ENCODE measurements at places on chromosomes 5 and 9.

GRCh38 chr5:395921-396530, 47.0 kb upstream of the EXOC3 start:
- DNase-seq = no peak

GRCh38 chr9:98372077-98372836, 116.8 kb upstream of the TBC1D2 start:
- no peak for DNase-seq

DNA sequence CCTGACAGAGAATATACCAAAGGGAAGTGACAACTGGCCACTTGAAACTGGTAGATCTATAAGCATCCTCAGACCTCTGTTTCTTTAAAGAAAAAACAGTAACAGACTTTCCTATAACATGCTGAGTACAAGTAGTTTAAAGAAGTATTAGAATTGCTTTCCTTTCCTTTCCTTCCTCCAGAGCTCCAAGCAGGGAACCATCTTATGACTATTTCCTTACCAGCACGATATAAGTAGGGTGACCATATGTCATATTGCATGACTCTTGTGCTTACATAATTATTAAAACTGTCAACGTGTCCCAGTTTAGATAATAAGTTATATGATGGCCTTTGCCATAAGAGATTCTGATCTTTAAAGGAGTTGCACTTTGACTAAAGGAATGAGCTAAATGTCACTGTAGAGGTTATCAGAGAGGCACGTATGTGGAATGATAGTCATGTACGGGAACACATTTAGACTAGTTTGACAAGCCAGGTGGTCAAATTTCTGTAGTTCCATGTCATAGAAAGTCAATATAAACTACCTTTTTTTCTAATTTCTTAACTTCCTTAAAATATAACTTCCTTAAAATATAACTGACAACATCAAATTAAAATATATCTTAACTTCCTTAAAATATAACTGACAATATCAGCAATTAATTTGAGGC, 212.7 kb upstream of the CD180 start:
- DNase-seq = no peak

GRCh38 chr9:97565262-97565661, 63.8 kb downstream of the TMOD1 start:
- no peak for DNase-seq

DNA sequence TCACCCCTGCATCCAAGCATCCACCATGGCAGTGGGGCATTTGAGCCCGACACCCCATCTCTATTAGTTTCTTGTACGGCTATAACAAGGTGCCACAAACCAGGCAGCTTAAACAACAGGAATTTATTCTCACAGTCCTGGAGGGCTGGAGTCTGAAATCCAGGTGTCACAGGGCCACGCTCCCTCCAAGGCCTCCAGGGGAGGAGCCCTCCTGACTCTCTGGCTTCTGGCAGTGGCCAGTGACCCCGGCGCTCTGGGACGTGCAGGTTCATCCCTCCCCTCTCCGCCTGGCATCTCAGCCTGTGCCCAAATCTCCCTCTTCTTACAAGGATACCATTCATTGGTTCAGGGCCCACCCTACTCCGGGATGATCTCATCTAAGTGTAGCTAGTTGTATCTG, 394.5 kb upstream of the IRX1 start:
- no peak for DNase-seq

DNA sequence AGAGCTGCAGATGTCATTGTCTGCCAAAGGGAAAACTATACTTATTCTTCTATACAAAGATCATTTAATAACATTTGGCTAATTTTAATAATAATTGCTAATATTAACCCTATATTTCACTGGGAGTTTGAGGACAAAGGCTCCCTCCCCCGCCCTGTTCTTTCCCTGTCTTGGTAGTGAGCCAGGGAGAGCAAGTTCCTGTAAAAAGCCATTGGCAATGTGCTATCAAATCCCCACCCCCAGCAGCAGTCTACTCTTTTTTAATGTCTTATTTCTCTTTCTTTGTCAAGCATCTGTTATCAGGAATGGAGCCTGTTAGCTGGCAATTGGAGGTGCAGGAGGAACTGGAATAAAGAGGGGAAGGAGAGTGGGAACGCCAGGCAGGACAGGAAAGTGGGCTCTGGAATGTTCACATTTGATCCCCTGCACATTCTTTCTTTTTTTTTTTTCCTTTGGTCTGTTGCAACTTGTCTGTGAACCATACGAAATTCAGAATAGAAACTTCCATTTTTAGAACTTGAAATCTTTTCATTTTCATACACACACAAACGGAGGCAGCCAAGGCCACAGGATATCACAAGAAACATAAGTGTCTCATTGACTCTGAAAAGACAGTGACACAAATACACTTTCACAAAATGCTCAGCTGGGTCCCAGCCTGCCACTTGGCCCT, 664.8 kb upstream of the ZNF608 start:
- no peak for DNase-seq

- DNase-seq = no peak
Measured at GRCh38 chr9:83154087-83154736, 91.3 kb upstream of the RASEF start.

- no peak for DNase-seq
Measured at GRCh38 chr9:33431420-33431819, 16.0 kb downstream of the AQP3 start.

DNA sequence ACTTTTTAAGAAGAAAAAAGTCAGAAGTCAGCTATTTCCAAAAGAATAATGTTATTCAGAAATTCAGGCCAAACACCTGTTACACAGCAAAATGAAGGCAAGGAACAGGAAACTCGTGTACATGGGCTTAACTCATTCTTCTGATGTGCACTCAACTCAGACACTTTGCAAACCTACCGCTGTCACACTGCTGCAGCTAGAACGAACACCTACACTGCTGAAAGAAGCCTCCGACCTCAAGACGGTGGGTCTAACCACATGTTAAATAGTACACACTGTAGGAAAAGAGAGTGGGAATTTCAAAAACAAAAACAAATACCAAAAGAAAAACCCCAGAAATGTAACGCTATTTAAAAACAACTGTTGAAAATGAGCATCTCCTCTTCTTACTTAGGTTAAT, 384.5 kb downstream of the IRX1 start:
- no peak for DNase-seq

GRCh38 chr5:116032991-116033390, 719 bp downstream of the ARL14EPL start:
- DNase-seq = no peak

GRCh38 chr9:35163413-35163812, 1.6 kb downstream of the UNC13B start:
- no peak for DNase-seq

DNA sequence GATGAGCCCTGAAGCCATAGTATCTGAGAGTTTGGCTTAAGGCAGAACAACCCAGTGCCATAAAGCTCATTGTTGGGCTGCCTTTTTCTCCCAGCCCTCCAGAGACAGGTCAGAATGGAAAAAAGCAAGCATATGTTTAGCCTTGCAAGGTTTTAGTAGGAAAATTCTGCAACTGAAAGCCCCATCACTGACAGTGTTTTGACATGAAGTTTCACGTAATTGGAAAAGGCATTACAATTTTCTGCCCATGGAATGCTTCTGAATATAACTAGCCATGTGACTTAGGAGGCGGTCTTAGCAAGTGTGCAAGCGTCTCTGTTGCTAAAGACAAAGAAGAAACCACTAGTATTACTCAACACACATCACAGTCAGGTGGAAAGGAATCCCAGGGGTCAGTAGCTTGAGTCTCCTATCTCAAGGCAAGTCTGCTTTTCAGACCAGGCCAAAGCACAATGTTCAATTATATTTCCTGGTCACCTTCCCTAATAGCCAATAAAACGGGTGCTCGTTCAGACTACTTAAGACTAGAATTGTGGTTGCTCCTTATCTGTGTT, 117.6 kb downstream of the CARTPT start:
- no peak for DNase-seq

DNA sequence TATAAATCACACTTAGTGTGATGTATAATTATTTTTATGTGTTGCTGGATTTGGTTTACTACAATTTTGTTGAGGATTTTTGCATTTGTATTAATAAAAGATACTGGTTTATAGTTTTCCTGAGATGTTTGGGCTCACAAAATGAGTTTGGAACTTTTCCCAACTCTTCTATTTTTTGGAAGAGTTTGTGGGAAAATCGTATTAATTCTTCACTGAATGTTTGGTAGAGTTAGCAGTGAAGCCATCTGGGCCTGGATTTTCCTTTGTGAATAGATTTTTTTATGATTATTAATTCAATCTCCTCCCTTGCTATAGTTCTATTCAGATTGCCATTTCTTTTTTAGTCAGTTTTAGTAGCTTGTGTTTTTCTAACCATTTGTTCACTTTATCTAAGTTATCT, 201.7 kb upstream of the NFIL3 start:
- DNase-seq = no peak

DNA sequence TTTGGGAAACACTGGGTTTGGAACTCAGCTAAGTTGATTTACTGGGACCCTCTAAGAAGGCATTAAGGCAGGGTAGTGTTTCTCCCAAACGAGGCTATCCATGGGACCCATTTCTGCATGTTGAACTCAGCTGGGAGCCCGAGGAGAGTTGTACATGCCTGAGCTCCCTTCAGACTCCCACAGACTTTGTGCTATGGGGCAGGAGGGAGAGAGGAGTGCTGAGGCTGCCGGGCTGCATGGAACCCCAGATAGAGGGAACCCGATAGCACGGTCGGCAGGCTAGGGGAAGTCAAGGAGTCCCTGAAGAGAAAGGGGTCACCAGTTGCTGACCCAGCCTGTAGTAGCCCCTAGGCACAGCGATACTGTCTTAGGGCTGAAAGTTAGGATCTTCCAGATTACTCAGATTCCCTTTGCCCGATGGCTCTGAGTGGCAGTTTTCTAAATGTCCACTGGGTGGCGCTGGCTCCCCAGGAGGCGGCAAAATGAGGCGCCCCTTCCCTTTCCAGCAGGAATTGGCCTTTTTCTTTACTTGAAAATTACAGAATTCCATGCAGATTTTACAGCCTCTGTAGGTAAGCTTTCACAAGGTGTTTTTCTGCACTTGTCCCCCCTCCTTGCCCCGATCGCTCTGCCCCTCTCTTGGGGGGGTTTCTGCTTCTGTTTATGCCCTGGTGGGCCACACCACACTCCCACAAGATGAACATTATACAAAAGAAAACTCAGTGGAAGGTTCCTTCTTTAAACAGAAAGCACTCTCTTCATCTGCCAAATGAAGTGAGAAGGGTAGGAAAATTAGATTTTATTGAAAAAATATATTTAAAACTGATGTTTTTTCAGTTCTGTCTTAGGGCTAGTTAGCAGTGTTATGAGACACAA, 17.8 kb downstream of the NANS start:
- DNase-seq = peak; percentile 53

DNA sequence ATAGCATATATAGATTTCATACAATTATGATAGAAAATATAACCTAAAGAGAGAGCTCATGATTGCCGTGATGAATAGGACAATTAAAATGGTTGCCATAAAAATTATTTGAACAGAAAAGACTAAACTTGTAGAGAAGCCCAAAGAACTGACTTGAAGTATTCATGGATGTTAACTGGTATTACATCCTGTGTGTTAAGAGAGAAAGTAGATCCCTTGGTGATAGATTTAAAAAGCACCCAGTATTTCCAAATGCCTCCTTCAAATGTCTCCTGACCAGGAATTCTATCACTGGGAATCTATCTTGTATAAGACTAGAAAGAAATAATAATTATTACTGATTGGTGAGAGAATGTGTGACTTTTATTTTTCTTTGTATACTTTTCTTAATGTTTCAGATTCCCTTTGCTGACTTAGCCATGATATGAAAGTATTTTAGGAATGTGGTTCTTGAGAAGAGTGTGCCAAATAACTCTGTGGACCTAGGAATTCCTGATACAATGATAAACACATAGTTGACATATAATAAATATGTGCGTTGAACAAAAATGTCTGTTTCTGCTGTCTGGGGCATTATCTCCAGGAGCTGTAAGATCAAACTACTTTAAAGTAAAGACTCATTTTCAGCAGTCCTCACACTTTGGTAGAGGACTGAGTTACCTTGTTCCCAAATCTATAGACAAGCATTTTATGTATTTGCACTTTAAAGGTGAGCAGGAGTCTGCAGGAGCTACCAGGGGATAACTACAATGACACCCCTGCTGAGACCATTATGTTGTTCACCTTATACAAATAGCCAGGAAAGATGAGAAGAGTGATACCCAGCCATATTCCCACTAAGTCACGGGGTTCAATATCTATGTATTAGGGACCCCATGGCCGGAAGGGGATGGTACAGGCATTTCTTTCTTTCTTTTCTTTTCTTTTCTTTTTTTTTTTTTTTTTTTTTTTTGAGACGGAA, 211.1 kb upstream of the TLE4 start:
- no peak for DNase-seq

- no peak for DNase-seq
Measured at GRCh38 chr5:174490728-174491127, 233.7 kb upstream of the MSX2 start.

- DNase-seq = no peak
Measured at GRCh38 chr9:70609542-70610286, 195.3 kb upstream of the KLF9 start.

- DNase-seq = no peak
Measured at GRCh38 chr9:37952731-37953130, 48.8 kb upstream of the SLC25A51 start.

GRCh38 chr5:2158109-2158508, 275.4 kb upstream of the IRX4 start:
- no peak for DNase-seq

DNA sequence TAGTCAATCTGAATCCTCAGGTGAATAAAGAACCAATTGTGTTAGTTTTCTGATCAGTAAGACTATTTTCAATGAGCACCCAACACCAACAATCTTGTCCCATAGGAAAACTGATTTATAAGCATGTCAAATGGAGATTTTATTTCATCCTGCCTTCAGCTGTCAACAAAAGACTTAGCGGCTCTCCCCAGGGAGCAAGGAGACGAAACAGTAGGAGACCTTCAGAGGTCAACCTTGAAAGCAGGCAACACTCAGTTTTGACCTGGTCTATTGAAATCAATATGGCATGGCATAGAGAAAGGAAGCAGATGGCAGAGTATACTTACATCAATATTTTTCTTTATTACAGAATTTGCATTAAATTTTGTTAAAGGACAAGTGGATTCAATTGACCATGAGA, 34.1 kb downstream of the ZNF622 start:
- DNase-seq = no peak

GRCh38 chr5:147391781-147392180, 118.1 kb downstream of the DPYSL3 start:
- no peak for DNase-seq

DNA sequence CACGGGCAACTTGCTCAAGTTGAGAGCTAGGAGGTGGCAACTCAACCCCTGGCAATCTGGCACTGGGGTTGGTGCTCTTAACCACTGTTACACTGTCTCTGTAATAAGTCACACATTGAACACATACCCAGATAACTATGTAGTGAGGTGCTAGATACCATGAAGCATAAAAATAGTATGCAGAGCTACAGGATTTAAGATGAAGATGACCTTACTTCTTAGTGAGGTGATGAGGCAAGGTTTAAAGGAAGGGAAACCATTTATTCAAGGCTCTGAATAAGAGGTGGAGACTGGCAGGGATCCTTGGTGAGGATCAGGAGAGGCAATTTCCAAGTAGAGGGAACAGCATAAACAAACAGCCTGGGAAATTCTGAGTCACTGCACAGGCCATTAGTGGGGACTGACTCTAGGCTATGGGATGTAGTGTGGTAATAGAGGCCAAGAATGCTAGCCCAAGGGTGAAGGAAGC, 67.6 kb upstream of the NR3C1 start:
- DNase-seq = no peak

- no peak for DNase-seq
Measured at GRCh38 chr5:6377582-6377904, 804 bp downstream of the MED10 start.
